Placental epithelial cell (primary cell): ENCODE measurements at places on chromosomes 2 and 18. TPM values are rescaled to one million over a fixed set of nuclear protein-coding genes. Genes with fewer than 3 reads are reported as not detected.

Gene PDCL3
- 11.4 and 12.6 TPM in 2 replicates for total RNA-seq

Gene HJURP
- total RNA-seq = 7.1 and 7.9 TPM in 2 replicates

Gene CCDC141
- total RNA-seq = not detected in 2 replicates

Gene FAM110C
- total RNA-seq = 2.4 and 3.5 TPM in 2 replicates

Gene RAB12
- 60.9 and 61.1 TPM in 2 replicates for total RNA-seq

Gene FHOD3
- 0.39 TPM in 1 of 2 replicates, not detected in the other for total RNA-seq

Gene CHRND
- not detected in 2 replicates for total RNA-seq

Gene HOXD13
- total RNA-seq = not detected in 2 replicates

Gene BOLL
- not detected in 2 replicates for total RNA-seq

Gene SYT4
- not detected in 2 replicates for total RNA-seq

Gene TUBA3D
- total RNA-seq = 0.39 and 1.7 TPM in 2 replicates

Gene ASB18
- not detected in 2 replicates for total RNA-seq

Gene FECH
- total RNA-seq = 17.7 and 27.9 TPM in 2 replicates

Gene CXCR1
- not detected in 2 replicates for total RNA-seq

Gene NCKAP5
- under 0.01 and 0.79 TPM in 2 replicates for total RNA-seq

Gene DNAJC27
- total RNA-seq = 3.4 and 6.7 TPM in 2 replicates

Gene COL5A2
- 146 and 246 TPM in 2 replicates for total RNA-seq

Gene MYO5B
- total RNA-seq = 20.7 and 33.8 TPM in 2 replicates

Gene SMIM21
- not detected in 2 replicates for total RNA-seq

Gene RAB17
- under 0.01 and 1.3 TPM in 2 replicates for total RNA-seq

Gene MAL
- total RNA-seq = 0.76 and 1.6 TPM in 2 replicates

Gene CENPA
- total RNA-seq = 1.6 and 2.7 TPM in 2 replicates

Gene STEAP3
- 0.39 and 5.2 TPM in 2 replicates for total RNA-seq
